ENCODE measurements at places on chromosomes 13 and 19.

GRCh38 chr13:33287142-33287882 lies 1.8 kb upstream of the STARD13 start:
- DNase-seq = no peak

DNA sequence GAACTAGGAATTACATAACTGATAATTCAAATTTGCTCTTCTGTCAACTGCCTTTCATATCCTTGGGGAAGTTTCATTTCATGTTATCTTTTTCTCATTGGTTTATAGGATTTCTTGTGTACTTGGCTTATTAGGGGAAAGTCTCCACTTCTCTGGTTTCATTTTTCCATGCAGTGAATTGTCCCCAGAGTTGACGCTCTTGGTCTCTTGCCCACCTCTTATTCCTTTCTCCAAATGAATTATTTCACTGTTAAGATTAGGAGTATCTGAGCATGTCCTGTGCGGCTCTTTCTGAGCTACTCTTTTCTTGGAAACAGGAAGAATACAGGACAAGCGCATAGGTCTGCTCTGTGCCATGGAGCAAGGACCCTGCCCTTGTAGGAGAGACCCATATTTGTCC lies 104.8 kb downstream of the POSTN start:
- no peak for DNase-seq

GRCh38 chr13:80341756-80342370 lies 937 bp upstream of the SPRY2 start:
- DNase-seq = peak; percentile 34

- DNase-seq = no peak
Measured at GRCh38 chr19:17686592-17687024, 1.5 kb downstream of the UNC13A start.

GRCh38 chr19:14318873-14319272 lies 62.4 kb upstream of the ADGRE5 start:
- DNase-seq = no peak

DNA sequence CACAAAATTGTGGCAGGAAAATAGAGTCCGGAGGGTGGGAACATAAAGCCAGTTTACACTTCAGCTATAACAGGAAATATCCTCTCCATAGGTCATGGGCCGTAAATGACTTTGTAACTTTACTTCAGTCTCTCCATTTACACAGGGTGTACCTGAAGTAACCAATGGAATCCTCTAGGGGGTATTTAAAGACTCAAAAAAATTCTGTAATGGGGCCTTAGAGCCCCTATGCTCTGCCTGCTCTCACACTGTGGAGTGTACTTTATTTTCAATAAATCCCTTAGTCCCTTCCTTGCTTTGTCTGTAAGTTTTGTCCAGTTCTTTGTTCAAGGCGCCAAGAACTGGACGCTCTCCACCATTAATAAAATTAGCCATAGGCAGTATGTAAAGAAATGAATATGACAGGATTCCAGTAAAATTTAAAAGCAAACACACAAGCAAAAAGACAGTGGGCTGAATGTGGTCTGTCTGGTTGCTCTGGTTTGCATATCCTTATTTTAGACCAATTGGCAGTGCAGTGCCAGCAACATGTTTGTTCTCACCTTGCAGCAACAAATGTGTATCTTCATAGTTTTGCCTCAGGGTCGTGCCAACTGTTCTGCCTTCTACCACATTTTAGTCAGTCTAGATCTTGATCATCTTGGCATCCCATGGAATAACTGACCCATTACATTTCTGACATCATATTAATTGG lies 801.5 kb upstream of the SPRY2 start:
- no peak for DNase-seq

DNA sequence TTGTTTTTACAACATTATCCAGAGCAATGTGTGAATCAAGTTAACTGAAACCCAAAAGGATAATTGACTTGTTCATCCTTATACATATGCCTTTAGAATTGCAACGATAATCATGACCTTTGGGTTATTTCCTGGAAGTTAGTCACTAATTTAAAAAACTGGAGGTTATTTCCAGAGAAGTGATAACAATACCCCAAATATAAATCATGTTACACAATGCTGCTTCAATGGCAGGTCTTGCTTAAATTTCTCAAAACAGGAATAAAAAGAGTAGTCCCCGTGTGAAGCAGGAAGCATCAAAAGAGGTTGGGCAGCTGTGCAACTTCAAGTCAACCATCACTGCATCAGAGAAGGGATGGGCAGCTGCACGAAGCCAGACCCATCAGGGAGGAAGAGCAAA lies 134.4 kb downstream of the EFNB2 start:
- DNase-seq = no peak

DNA sequence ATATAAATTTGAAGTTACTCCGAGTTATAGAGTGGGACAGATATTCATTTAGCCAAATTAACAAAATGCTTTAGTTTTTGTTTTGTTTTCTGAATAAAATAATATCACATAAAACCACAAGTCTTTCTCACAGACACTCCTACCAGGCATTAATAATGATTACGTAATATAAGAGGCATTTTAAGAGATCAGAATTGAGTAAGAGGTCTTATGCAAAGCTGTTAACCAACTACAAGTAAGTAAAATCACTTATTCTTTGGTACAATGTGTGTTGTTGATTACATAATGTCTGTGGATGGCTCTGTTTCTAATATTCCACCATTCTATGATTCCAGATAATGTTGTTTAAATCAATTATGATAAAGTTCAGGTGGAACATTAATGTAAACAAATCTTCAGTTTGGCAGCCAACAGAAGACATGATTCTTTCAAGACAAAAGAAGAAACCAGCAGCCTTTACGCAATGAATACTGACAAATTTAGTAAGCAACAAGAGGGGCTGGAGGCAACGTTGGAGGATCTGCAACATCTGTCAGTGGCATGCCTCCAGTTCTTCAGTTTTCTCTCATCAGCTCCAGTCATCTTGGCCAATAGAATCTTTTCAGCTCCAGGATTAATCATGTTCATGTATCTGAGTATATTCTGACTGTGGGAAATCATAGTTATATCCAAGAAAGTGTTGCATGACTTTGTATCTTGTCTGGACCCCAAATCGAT lies 403.8 kb downstream of the SLITRK5 start:
- no peak for DNase-seq

- DNase-seq = no peak
Measured at GRCh38 chr19:8141726-8142512, 7.5 kb downstream of the FBN3 start.

GRCh38 chr13:66154976-66155375 lies 1075.2 kb downstream of the PCDH9 start:
- DNase-seq = no peak
